ENCODE measurements at places on chromosomes 7 and 10.

- DNase-seq: peak; percentile 85
Observed at GRCh38 chr10:97463363-97464132, 17.6 kb downstream of the ZDHHC16 start.

- no peak for DNase-seq
Observed at GRCh38 chr7:80187727-80188126, 53.1 kb downstream of the GNAI1 start.

- no peak for DNase-seq
Observed at GRCh38 chr7:78207269-78207668, 408.7 kb downstream of the PHTF2 start.

- DNase-seq: no peak
Observed at GRCh38 chr7:7867846-7868571, 100.6 kb upstream of the GLCCI1 start.

DNA sequence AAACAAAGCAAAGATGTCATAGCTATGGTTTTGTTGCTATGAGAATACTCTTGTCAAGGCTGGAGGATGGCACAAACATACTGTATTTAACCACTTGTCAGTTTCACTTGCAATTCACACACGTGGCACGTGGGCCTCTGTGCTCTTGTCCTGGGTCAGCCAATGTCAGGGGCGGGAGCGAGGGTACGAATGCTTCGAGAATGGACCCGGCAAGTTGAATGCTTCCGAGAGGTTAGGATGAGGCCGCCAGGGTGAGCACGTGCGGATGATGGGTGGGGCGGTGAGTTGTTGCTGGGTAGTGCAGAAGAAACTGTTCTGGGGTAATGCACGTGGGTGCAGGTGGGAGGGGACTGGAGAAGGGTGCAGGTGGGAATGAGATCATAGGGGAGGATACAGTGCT is 10.4 kb upstream of the OCM2 start:
- DNase-seq: no peak

DNA sequence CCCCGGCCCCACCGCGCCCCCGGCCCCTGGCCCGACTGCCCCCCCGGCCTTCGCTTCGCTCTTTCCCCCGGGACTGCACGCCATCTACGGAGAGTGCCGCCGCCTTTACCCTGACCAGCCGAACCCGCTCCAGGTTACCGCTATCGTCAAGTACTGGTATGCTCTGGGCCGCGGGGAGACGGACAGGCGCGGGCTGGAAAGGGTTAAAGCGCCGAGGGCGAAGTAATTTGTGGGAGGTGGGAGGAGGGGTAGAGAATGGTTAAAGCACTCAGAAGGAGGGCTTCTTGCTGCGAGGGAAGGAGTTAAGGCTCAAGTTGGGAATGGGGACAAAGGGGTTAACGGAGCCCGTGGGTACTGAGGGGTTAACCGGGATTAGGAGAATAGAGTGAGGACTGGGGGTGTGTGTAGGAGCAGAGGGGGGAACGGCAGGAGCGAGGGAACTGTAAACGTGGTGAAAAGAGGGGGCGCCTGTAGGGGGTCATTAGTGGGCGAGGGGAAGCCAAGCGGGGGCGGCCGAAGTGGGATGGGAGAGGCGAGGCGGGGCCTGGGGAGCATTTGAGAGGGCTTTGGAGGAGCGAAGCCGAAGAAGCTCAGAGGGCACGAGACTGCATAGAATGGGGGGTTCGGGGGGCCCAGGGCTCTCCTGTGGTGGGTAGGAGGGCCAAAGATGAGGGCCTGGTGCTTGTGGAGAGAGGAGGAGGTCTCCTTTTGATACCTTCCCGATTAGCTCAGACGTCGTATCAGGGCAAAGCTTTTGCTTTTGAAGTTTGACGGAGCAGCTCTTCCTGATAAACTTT is 605 bp downstream of the SUFU start:
- DNase-seq: no peak

GRCh38 chr7:116283595-116284204 is 73.4 kb downstream of the TES start:
- DNase-seq: no peak

GRCh38 chr10:27746397-27747095 is 927 bp upstream of the MKX start:
- DNase-seq: no peak

DNA sequence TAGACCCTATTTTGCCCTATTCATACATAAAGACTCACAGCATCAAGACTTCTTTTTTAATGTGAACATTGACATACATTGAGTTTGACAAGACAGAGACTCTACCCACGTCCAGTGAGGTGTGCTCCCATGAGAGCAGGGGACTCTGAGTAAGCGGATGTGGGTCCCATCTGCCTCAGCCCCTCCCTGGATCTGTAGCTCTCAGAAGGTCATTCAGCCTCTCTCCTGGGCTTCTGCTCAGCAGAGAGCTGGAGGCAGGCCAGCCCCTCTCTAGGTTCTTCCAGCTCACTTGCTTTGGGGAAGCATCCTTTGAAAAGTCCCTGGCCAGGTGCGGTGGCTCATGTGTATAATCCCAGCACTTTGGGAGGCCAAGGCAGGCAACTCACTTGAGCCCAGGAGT is 146.9 kb upstream of the ZMIZ1 start:
- no peak for DNase-seq

DNA sequence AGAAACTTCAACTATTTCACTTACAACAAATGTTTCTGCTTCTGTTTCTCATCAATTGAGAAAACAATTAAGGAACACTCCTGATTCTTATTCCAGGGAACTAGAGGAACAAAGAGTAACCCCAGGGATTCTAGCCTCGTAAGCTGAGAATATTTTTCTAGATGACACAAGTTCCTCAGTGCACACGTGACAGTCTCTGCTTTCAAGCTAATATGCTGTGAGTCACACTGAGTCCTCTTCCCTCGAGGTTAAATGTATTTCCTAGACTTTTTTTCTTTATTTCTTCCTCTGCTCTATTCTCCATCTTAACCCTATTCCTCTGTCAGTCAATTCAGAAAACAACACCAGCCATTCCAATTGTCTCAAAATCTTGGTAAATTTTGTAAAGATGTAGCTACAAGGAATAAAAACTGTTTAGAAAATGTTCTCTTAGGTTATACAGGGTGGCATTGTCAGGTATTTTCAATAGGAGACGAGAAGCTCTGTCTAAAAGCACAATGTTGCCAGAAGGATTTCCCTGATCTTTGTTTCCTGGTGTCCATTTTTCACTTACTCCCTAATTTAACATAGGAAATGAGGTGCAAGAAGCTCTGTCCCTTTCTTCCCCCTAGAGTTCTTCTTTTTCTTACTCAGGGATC is 5.8 kb upstream of the C1GALT1 start:
- peak; percentile 46 for DNase-seq

GRCh38 chr10:105968666-105969065 is 1195.8 kb downstream of the SORCS1 start:
- no peak for DNase-seq

- peak; percentile 47 for DNase-seq
Observed at GRCh38 chr7:668139-668931, 58.2 kb upstream of the DNAAF5 start.

DNA sequence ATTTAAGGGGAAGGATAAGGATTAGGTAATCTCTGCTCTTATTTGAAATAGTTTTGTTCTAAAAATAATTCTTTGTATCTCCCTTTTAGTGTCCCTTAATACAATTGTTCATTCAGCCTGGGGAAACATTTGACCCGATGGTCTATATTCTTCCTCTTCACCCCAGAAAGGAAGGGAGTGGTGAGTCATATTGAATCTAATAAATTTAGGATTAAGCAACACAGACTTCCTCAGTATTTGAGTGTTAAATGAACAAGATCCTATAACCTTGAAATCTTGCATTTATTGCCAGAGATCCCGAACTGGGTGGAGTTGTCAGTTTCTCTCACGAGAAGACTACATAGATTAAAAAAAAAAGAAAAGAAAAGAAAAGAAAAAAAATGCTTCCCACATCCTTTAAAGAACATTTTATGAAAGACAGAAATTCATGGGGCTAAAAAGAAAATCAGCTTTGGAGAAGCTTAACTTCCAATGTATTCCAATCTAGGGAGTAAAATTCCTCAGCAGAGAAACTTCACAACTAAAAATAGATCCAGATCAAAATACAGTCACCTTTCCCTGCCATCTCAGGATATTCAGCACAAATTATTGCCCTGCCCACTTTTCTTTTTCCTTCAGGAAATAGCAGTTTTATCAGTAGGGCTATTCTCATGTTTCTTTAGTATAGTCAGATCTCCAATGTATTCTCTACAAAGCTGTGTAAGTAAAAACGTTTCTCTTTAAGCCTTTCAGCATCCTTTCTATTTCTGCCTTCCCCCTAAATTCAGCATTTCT is 82.2 kb downstream of the SEMA3D start:
- DNase-seq: no peak

GRCh38 chr10:72229261-72230251 is 13.5 kb upstream of the ASCC1 start:
- DNase-seq: no peak

DNA sequence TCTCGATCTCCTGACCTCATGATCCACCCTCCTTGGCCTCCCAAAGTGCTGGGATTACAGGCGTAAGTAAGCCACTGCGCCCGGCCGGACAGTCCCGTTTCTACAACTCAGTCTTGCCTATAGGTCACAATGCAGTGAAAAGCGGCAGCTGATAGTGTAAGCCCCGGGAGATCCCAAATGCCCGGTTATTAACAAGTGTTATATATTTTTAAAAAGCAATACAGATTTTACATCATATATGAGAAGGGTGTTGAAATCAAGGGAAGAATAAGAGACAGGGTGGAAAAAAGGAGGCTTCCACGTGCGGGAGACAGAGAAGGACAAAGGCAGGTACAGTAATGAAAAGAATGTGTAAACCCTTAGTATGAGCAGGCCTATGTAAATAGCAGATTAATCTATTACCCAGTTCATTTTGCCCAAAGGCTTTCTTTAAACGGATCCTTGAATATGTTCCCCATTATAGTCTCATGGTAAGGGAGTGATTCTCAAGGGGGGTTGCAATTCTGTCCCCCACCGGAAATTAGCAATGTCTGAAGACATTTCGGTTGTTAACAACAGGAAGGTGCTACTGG is 170.8 kb downstream of the PDE1C start:
- DNase-seq: no peak

DNA sequence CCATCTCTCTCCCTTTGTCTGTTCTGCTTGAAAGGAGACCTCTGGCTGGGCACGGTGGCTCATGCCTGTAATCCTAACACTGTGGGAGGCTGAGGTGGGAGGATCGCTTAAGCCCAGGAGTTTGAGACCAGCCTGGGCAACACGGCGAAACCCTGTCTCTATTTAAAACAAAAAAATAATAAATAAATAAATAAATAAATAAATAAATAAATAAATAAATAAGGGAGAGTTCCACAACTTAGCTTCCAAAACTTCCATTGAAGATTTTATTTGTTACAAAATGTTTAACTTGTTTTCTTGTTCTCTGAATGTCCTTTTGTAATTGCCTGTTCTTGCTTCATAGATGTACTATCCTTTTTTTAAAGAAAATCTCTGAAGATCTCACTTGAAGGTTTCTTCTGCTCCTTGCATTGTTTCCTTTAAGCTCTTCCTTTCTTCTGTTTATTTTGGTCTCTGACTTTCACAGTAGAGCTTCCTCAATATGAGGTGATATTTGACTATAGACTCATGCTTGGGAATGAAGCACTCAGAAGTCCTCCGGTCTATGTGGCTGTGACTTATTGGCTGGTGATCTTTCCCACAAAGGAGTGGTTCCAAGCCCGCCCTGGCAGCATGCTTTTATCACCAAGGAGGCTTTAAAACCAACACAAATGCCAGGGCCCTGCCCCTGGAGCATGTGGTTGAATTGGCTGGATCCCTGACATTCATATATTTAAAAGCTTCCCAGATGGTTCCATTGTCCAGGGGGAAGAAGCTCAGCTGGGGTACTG is 18.1 kb upstream of the NPTX2 start:
- DNase-seq: no peak

DNA sequence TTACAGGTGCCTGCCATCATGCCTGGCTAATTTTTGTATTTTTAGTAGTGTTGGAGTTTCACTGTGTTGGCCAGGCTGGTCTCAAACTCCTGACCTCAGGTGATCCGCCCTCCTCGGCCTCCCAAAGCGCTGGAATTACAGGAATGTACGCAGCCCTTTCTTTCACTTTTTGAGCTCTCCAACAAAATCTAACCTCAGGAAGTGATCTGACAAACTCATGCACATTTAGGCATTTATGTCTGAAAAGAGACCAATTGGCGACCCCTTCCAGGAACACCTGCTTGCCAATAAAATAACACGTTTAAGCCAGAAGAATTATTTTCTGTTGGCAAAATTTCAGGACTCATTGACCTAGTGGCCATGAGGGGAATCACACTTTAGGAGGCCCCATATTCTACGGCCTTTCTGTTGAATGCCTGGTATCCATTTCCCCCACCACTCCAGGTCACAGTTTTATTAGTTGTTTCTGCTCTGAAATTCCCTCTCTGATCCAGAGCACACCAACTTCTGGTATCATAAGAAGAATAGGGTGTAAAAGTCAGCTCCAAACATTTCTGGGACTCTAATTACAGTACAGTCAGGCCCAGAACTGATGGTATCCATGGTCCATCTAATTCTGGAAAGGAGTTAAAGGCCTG is 65.8 kb upstream of the FRMD4A start:
- DNase-seq: no peak

DNA sequence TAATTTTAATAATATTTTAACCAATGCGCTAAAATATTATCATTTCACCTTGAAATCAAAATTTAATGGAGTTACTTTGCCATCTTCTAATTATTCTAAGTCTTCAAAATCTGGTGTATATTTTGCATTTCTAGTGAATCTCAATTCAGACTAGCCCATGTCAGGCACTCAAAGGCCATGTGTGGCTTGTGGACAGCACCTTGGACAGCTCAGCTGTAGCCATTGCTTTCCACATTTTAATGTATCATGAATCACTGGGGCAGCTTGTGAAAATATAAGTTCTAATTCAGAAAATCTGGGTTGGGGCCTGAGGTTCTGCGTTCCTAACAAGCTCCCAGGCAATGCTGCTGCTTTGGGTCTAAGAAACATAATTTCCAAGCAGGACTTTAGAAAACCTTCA is 57.2 kb downstream of the MGAM2 start:
- DNase-seq: peak; percentile 12

DNA sequence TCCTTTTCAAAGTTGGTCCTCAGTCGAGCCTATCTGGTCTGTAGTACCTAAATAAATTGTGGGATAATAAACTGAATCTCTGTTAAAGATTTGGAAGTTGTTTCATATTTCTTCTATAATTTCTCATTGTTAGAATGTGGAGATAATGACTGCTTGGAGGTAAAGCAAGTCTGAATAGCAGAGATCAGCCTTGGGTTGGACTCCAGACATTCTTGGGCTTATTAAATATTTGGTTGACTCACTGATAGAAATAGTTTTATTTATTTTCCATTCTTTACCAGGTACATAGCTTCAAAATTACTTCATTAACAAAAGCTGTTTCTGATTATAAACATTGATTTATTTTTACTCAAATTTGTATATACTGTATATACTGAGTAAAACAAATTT is 34.3 kb downstream of the TPST1 start:
- DNase-seq: no peak

DNA sequence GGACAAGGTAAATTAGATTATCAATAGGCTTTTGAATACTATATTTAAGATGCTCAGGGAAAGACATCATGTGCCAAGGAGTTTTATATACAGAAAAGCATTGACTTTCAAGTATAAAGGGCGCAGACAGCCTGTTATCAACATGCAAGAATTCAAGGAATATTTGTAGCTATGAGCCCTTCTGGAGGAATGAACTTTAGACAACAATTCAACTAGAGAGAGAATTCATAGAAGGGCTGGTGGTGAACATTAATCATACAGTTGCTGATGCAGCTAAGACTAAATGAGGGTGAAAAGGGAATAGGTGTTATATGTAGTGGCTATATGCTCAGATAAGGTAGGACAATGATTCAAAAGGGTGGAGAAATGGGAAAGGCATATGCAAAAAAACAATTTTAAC is 41.2 kb downstream of the AOAH start:
- DNase-seq: no peak

GRCh38 chr7:39536951-39537350 is 29.3 kb upstream of the YAE1 start:
- DNase-seq: no peak

Measured in T47D (cell line).